Small intestine (tissue), 16 donors: ENCODE measurements at places on chromosomes 1 and 21. TPM values are rescaled to one million over a fixed set of nuclear protein-coding genes. Genes with fewer than 3 reads are reported as not detected.

DNA sequence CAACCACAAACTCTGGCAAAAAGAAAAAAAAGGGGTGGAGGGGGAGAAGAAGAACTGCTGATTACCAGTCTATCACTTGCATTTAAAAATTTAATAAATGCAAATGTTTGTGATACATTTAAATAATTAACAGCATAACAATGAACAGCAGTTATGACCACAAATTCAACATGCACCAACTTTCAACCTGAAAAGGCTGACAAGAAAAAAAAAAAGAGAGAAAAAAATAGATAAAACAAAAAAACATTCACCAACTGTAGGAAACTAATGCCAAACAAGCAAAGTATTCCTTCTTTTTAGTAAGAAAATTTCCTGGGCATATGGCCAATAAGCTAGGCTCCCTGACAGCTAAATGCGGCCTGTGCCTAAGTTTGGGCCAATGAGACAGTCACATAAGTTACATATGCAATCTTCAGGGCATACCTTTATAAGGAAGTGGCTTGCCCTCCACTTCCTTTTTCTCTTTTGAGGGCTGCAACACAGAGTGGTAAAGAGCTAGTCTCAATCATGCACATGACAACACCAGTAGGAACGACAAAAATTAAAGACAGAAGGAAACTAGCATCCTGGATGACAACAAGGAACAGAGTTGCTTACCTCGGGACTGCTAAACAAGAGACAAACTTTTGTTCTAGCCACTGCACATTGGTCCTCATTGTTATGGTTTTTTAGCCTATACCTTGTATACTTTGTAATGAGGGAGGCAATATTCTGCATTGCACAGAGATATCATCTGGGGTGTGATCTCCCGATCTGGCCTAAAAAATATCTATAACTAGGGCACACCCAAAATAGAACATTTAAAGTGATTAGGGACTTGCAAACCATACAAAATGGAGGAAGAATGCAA is 24.2 kb upstream of the PHTF1 start:
- DNase-seq, result peak; percentile 61

DNA sequence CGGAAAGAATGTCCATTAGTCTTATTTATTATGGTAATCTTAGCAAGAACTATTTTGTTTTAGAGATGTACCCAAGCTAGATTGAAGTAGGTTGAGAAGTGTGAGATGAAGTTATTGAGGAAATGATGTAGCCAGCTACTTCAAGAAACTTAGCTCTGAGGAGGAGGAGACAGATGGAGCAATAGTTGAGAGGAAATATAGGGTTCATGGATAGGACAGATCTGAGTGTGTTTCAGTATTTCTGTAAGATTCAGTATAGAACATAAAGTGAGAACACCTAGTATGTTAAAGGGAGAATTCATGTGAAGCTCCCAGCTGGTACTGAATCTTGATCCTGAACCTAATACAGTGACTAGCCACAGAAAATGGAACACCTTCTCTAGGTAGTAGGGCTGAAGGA is 28.9 kb downstream of the TSNAX start:
- DNase-seq, result no peak

GRCh38 chr21:16323596-16323995 is 593.8 kb downstream of the USP25 start:
- DNase-seq, result no peak

DNA sequence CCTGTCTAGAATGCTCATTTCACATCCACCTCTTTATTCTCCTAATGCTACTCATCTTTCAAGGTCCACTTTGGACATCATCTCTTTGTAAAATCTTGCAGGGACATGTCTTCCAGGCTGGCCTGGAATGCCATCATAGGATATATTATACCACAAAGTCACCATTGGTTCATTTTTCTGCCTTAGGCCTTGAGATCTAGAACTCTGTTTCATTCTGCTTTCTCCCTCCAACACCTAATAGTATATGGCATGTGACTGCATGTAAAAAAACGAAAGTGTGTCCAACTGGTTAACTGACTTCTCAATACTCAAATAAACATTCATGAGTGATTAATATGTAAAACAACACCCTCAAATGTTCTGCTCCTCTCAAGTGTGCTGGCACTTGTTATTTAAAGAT is 84.1 kb downstream of the RGS2 start:
- DNase-seq, result no peak

- no peak for DNase-seq
Observed at GRCh38 chr1:162222730-162223129, 153.2 kb downstream of the NOS1AP start.

DNA sequence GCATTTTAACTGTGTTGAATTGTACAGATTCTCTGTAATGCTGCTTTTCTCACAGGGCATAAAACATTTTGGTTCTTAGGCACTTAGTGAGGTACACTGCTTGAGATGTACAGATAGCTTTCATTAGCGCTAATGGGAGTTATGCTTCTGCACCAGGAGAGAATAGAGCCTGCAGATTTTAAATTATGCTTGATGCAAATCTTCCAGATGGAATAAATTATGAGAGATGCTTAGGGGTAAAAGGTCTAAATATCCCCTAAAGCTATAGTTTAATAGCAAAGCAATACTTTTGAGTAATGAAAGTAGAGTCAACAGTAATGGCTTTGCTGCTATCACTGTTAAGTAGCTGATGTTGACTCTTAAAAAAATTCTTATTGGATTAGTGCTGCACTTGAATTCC is 248.9 kb downstream of the S1PR1 start:
- no peak for DNase-seq

DNA sequence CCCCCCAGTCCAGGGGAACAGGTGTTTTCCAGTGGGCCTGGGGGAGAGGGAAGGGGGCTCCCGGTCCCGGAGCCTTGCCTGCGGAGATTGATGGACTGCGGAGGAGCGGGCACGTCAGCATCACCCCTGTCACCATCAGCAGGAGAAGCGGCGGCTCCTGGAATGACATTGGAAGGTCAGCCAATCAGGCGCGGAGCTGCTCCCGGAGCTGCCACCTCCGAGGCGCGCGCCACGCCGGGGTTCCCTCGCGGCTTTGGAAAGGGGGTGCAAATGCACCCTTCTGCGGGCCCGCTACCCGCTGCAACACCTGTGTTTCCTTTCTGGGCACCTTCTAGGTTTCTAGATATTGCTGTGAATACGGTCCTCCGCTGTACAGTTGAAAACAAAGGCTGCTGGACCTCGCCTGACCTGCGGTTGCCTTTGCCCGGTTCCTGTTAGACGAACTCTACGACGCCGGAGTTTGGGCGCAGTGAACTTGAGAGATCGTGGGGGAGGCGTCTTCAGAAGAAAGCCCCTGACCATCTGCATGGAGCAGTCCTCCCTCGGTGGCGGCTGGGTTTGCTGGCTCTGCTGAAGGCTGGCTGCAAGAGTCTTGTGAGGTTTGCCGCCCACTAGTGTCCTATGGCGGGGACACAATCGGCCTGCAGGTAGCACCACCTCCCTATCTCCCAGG is 5.3 kb downstream of the DSCAM start:
- peak; percentile 24 for DNase-seq

DNA sequence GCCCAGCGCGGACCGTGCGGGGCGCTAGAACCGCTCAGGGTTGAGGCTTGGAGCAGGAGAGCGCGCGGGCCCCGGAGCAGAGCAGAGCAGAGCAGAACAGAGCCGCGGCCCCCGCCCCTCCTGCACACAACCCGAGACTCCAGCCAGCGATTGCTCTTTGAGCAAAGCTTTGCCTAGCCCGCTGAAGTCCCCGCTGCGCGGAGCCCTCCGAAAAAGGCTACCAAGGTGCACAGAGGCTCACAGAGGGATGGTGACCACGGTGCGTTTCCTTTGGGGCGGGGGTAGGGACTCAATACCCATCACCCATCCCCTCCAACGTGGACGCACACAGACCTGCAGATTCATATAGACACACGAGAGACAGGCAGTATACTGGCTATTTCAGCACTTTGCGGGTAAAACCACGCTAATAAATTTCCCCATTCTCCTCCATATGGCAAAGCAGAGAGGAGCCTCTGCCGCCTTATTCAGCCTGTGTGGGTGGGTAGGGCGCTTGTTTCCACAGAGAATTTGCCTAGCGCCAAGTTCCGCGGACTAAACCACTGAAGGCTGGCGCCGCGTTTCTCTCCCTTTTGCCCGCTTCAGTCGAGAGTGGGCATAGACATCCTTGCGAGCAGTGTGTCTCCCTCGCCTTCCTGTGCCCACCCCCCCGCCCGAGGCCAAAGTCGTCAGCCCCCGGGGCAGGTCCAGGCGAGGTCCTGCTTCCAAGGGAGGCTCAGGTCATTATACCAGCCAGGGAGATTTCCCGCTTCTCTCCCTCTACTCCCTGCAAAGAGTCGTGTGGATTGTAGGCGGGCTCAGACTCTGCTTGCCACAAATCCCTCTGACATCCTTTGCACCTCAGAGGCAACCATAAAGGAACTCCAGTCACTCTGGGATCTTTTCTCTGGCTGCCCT is 8.5 kb downstream of the HLX start:
- DNase-seq, result no peak

DNA sequence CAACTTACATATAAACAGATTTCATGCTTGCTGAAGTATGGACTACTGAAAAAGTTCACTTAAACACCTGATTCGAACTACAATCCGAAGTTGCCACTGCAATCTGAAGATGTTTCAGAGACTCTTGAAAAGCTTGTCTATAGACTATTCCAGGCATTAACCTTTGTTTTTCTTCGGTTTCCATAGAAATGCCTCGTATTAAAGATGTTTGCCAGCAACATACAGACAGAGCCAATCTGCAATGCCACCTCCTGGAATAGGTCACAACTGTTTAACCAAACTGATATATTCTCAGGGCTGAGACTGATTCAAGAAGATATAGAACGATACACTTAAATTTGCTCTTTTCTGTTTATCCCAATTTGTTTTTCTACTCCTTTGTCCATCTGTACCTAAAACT is 28.9 kb upstream of the DMRTB1 start:
- no peak for DNase-seq

DNA sequence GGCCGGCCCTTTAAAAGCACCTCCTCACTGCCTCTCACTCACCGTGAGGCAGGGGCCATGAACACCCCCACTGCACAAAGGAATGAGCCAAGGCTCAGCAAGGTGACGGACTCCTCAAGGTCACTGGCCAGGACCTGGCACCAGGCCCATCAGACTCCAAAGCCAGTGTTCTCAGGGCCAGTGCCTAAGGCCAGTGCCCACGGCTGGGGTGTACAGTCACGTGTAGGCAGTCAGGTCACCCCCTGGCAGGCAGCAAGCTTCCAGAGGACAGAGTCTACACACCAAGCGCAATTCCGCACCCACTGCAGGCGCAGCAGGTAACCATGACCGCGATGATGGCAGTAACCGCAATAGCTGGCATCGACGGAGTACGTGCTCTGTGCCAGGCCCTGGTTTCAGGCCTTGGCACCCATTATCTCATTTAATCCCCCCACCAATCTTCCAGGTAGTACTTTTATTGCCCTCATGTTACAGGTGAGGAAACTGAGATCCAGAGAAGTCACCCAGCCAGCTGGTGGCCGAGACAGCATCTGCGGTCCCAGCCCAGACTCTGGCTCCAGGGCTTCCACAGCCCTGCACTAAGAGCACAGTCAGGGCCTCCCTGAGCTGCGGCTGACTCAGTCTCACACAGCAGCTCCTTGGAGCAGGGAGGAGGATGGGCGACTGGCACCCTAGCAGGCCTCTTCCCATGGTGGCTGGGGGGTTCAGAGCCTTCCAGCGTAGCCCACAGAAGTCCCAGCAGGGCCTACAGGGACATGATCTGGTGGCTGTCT is 27.0 kb downstream of the RAP1GAP start:
- no peak for DNase-seq

HLX gene
- polyA plus RNA-seq, result 6.8 TPM

WNT3A gene
- polyA plus RNA-seq, result not detected
